ENCODE measurements at places on chromosomes 11 and 22.

GRCh38 chr11:44595964-44596381 lies 30.5 kb downstream of the CD82 start:
- no peak for DNase-seq

DNA sequence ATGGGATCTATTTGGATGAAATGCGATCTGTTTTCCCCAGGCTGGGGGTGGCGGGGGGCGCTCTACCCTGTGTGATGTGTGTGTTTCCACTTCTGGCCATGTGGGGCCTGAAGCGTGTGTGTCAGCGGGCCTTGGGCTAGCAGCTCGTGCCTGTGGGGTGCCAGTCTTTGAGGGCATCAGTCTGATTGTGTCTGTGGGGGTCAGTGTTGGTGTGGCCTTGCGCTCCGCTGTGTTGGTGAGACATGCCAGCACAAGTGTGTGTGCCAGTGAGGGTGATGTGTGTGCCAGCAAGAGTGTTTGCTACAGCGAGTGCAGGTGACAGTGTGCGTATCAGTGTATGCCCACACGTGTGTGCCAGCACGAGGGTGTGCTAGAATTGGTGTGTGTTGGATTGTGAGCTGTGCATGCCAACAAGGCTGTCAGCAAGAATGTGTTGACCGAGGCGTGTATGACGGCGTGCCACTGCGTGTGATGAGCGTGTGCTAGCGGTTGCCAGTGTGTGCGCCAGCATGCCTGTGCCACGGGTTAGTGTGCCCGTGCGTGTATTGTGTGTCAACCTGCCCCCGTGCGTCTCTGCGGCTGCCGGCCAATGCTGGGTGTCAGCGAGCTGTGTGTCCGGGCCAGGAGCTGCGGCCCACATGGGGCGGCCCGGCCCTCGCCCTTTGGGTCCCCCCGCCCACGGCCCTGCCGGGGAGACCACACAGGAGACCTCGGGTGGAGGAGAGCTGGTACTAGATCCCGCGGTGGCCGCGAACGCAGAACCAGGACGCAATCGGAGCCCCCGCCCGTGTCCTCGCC lies 519 bp downstream of the ARRB1 start:
- no peak for DNase-seq

DNA sequence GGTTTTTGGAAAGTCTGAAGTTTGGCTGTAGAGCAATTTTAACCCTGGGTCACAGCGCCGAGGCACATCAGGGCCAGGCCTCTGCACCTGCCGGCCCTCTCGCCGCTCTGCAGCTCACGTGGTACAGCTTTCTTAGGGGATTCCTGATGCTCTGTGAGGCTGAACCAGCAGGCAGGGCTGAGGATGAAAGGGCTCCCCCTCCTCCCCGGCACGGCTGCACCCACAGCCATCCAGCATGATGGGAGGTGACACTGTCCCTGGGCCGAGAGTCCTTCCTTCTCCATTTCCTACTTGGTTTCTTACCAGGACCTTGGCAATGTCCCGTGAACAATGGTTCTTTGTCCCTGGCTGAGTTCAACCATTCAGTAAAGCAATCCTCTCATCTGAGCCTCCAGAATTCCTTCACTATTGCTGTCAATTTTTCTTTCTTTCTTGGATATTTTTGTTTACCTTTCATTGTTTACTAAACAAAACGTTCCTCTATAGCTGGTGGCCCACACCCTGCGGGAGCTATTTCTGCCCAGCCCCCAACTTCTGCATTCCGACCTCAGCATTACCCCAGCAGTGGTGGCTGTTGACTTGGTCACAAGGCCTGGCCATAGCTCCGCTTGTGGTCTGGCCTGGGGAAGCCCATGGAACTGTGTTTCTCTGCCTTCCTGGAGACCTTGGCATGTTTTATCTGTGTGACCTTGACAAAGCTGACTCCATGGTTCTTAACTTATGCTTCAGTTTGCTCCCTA lies 172.8 kb upstream of the B3GAT1 start:
- no peak for DNase-seq

DNA sequence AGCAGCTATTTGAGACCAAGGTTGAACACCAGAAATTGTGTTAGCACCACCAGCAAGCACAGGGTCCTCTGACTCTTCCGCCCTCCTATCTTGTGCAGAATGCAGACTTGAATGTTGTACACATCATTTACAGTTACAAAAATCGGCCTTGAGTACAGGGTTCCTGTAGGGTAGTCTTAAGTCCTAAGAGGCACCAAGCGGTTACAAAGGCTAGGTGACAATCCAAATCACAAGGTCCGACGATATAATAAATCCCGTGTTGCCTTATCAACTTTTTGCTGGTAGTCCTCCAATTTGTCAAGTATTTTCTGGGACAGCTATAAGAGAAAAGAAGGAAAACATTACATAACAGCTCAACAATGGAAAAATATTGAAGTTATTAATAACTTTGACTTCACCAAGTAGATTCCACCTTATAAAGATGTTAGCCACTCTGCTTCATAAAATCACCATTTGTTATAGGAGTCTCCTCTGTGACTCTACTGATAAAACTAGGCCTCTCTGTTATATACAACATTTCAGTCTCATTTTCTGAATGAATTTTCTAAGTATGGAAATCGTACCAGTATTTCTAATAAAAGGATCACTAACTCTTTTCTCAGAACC lies 11.8 kb upstream of the FNBP4 start:
- DNase-seq = no peak

DNA sequence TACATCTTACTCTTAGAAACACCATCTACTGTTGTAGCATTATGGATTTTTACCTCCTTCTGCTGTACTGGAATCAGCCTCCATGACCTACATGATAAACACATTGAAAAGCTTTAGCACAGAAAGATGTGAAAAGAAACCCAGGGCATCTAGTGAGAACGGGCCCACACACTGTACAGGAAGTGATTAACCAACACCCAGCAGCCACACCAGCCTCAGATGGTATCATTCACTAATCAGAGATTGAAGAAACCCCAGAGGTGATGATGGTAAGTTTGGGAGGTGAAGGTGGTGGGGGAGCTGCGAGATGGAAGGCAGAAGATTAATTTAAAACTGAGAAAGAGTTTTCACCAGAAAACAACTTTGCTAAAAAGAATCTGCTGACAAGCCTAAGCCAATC lies 46.1 kb downstream of the RASSF10 start:
- DNase-seq = no peak

GRCh38 chr11:83257761-83258168 lies 28.4 kb downstream of the CCDC90B start:
- no peak for DNase-seq

DNA sequence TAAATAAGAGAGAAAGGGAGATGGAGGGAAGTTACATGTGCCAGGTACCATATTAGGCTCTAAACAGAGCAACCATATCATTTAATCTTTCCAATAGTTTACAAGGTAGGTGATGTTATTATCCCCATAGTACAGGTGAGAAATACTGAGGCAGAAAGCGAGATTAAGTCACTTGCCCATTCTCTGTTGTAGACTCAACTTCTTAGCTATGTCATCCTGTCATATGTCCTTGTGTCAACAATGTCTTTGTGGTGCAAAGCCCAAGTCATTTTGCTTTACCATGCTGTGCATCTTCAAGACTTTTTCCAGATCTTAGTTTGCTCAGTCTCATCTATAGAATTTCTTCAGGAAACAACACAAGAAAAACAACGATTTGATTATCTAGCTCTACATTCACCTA lies 205.0 kb upstream of the E2F8 start:
- no peak for DNase-seq

DNA sequence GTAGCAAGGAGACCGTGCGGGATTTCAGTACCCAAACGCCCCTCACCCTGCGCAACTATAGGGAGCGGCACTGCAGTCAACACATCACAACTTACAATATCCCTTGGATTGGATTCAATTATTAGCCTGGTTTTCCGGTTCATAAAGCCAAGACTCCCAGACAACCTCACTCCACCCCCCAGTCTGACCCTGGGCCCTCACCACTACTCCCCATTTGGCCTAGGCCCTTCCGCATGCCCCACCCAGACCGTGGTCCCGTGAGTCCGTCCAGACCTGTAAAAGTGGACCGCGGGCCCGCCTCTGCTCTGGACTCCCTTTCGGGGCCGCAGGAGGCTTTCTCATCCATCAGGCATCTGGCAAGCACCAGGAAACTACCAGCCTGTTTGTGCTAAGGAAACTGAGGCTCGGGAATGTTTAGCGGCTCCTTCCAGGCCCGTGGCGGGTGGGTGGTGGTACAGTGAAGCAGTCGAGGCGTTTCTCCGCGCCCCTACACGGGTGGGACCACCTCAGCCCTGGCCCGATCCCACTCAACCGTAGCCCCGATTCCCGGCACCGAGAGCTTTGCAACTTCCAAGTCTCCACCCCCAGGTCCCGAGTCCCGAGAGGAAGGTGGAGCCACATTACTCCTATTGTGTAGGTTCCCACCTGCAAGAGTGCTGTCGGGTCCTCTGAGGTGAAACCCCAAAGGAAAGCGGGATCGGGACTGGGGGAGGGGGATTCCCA lies 679 bp upstream of the DPP3 start:
- no peak for DNase-seq

DNA sequence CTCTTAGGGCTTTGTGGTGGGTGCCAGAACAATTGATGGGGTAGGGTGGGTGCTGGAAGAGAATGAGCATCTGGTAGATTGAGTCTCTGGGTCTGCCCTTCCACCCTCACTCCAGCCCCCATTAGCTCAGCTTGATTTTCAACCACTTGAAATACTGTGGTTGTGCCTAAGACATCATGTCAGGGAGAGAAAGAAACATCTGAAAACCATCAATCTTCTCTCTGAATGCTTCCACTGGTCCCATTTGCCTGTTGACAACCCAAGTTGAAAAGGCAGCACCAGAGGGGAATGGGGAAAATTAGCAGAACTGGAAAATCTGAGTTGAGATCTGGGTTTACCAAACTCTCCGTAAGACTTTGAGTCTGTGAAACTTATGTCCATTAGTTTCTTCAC lies 26.1 kb downstream of the CD44 start:
- DNase-seq = no peak

DNA sequence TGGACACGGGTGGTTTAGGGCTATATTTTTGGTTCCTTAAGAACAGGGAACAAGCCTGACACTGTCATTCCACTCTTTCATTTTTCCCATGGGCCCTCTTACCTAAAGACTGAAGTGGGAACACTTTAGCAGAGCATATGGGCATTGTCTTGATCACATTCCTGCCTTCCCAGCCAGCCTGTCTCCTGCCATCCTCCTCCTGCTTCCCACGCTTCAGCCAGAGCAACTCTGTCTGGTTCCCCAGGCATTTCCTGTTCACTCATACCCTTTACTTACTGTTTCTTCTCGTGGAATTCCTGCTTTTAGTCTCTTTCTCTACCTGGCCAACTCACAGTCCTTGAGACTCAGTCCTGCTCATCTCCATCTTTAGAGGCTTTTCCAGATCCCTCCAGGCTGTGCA lies 22.8 kb downstream of the MRPL16 start:
- DNase-seq = no peak

DNA sequence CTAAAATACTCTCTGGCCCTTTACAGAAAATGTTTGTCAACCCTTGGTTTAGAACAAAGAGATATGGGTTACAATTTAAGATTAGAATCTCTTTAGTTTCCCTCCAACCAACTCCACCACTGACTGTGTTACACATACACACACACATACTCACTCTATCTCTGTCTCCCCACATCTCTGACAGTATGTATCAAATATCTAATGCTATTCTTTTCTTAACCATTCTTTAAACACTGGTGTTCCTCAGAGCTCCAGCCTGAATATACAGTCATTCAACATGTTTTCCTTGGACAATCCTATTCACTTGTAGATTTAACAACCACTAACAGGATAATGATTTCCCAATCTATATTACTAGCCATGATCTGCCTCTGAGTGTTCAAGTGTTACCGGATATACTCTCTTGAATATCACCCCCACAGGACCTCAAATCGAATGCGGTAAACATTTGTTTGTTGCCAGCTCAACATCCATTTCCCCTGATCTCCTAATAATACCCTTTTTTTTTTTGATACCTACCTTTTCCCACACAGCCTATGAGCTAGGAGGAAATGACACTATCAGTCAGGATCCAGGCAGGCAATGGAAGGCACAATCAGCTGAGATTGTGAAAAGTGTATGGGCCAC lies 6.1 kb downstream of the MPZL3 start:
- DNase-seq = no peak

DNA sequence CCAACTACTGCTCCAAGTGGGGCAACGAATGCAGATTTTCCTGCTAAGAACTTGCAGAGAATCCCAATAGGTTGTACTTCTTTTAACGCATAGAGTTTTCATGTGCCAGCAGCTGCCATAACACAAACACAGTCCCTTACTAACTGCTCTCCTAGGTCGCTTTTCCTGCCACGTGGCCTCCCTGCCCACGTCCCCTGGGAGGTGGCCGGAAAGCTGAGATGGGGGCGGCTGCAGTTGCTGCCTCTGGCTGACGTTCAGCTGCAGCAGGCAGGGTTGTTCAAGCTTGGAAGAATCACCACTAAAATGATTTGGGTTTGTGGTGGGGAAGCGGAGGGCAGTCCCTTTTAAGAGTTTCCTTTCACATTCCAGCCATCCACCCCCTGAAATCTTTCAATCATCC lies 39.3 kb downstream of the ZNF202 start:
- peak; percentile 20 for DNase-seq

GRCh38 chr11:64754919-64755662 lies 4.7 kb downstream of the PYGM start:
- DNase-seq = no peak

DNA sequence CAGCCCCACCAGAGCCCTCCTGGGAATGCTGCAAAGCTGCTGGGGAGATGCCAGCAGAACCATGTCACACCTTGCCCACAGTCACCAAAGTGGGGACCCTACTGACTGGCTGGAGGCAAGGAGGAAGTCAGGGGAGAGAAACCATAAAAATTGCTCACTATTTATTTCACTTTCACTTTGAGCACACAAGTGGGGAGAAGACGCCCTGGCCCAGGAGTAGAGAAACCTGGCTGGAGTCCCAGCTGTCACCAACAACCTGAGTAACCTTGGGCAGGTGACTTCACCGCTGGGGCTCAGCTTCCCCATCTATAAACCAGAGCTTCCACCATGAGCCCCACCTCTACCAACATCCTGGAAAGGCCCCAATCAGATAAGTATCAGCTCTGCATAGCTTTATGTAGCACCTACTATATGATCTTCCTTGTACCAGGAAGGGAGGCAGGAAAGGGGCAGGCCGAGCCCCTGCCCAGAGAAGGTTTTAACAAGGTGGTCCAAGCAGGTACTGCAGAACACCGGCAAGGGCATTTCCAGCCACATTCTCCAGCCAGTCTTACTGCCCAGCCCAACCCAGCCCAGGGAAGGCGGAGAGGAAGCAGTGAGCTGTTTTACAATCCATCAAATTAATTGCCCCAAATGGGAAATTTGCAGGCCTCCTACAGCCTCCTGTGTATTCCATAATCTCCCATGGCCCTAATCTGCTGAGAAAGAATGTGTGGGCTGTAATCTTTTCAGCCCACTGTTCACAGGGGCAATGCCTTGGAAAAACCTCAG lies 27.6 kb downstream of the PLEKHA7 start:
- peak; percentile 57 for DNase-seq

GRCh38 chr11:44885065-44885810 lies 65.4 kb downstream of the TP53I11 start:
- no peak for DNase-seq

- no peak for DNase-seq
Measured at GRCh38 chr22:29106839-29107238, 34.0 kb downstream of the KREMEN1 start.

DNA sequence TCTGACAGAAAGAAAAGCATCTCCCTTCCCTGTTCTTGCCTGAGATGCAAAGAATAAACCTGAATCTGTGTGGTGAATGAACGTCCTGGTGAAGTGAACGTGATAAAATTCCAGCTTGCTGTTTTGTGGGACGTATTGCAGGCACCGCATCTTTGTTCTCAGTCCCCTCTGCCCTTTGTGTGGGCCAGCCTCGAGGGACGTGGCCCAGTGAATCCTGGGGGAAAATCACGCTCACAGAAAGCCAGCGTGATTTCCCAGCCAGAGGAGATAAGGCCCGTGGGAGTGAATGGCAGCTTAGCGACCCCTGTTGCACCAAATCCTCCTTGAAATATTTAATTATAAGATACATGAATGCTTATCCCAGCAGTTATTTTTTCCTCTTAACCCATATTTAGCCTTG lies 129.1 kb downstream of the COMMD9 start:
- no peak for DNase-seq

Measured in germinal center (tissue), 1 donor.